ENCODE measurements at places on chromosomes 13 and 19. TPM values are rescaled to one million over a fixed set of nuclear protein-coding genes. Genes with fewer than 3 reads are reported as not detected.

Gene ZBTB32
- not detected for total RNA-seq

Gene WDR87
- total RNA-seq = not detected

Gene VSIG10L
- 3.5 TPM for total RNA-seq

Gene ZNF433
- 4.5 TPM for total RNA-seq

Gene MYO1F
- 0.10 TPM for total RNA-seq

Gene TNFSF13B
- 0.47 TPM for total RNA-seq

Gene YJEFN3
- 21.6 TPM for total RNA-seq

Gene XAB2
- 32.8 TPM for total RNA-seq

Gene ZNF562
- 71.4 TPM for total RNA-seq

Gene CEACAM5
- not detected for total RNA-seq

Gene KLK15
- not detected for total RNA-seq

Gene RPL13A
- total RNA-seq = 1,648 TPM

Gene FAM83E
- 1.5 TPM for total RNA-seq

Gene DHDH
- total RNA-seq = not detected

Gene FGF14
- total RNA-seq = 17.8 TPM

Gene FSTL3
- total RNA-seq = 10.7 TPM

Gene CGB8
- not detected for total RNA-seq

Gene TUBB4A
- total RNA-seq = 225 TPM

Measured in glutamatergic neuron (in vitro differentiated cells).